A549 (cell line): ENCODE measurements at places on chromosomes 3 and 15.

DNA sequence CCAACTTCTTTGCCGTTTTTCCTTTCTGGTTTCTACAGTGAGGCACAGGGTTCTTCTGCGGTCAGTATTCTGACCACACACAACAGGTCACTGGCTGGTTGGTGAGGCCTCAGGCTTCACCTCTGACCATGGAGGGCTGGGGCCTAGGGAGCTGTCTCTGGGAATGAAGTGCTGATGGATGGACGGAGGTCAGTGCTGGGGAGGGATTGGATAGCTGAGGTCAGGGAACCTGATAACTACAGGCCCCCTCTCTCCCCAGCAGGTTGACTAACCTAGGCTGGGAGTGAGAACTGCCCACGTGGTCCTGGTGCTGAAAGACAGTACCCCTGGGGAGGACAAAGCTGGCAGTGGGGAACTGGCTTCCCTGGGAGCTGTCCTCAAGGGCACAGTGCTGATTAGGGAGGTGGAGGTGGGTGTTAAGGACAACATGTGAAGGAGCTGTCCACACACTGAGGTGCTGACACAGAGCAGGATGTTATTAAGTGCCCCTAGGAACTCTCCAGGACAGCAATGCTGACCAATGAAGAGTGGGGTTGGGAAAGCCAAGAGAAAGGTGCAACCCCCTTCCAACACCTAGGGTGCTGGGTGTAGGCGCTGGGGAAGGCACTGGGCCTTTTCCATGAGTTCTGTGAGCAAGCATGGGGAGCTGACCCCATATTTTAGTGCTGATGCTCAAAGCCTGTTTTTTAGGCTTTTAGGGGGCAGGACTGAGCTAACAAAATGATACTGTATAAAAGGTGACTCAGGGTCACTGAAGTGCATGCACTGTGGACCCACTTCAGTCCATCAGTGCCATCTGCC lies 45.2 kb downstream of the ATP2B2 start:
- peak; percentile 60 for DNase-seq

- no peak for DNase-seq
These were observed 23.9 kb downstream of the ZBED2 start for GRCh38 chr3:111571282-111571681.

- no peak for DNase-seq
These were observed 310.6 kb upstream of the PROK2 start for GRCh38 chr3:72095521-72095920.

GRCh38 chr3:181623924-181624694 lies 87.6 kb upstream of the SOX2 start:
- peak; percentile 9 for DNase-seq

DNA sequence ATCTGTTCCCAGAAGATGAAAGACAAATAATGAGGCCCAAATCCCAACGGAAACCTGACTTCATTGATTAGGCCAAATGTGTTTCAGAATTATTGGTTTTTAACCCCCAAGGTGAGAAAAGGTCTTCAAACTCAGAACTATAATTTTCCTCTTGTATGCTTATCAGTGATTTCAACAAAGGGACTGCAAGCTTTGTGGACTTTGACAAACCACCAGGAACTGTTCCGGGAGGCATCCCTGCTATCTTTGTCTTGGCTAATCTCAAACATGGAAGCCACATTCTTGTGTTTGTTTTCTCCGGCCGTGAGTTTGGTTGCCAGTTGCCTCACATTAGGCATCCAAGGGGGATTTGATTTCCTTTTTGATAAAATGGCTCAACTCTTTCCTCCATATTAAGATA lies 19.5 kb downstream of the ARHGEF3 start:
- no peak for DNase-seq

DNA sequence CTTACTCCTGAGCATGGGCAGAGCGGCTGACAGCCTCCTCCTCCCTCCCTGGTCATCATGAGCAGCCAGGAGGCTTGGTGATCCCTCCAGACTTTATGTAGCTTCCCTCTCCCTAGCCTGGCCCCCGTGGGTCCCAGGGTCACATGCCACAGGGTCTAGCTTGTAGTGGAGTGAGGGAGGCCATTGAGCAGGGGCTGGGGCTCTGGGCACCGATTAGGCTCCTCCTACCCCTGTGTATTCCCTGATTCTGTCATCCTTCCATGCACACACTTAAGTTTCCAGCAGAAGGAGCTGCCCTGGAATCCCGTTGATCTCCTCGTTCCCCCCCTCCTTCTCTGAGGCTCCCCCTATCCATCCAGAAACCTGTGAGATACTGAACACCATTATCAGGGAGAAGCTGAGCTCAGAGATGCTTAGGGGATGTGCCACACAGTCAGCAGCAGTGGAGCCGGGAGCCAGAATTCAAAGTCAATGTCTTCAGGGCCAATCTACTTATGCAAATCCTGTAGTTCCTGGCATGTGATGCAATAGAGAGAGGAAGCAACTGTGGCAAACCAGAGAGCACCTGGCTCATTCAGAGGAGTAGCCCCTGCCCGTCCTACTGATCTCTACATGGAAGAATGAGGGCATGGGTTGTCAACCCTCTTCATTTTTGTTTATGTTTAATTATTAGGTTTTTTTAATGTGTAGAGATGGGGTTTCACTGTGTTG lies 17.2 kb downstream of the CCDC33 start:
- no peak for DNase-seq

- no peak for DNase-seq
These were observed 364.5 kb upstream of the ICE2 start for GRCh38 chr15:60843482-60843881.

DNA sequence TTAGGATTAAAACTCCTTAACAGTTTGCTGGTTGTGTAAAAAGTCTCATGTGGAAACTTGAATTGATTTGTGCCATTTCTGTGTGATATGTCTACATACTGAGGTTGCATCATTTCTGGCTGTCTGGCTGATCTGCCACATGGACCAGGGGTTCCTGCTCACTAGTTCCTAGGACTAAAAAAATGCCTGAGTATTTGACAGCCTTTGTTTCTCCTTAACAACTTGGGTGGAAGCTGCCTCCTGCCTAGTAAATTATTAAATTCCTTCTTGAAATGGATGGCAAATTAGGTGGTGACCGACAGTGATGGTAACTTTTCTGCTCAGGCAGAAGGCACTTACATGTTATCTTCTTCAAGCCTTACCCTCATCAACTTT lies 226.9 kb upstream of the MRPL3 start:
- no peak for DNase-seq
